ENCODE measurements at places on chromosomes 16 and 17. TPM values are rescaled to one million over a fixed set of nuclear protein-coding genes. Genes with fewer than 3 reads are reported as not detected.
A peak's percentile ranks its signal among the peaks of the same experiment; 100 is the strongest.

DNA sequence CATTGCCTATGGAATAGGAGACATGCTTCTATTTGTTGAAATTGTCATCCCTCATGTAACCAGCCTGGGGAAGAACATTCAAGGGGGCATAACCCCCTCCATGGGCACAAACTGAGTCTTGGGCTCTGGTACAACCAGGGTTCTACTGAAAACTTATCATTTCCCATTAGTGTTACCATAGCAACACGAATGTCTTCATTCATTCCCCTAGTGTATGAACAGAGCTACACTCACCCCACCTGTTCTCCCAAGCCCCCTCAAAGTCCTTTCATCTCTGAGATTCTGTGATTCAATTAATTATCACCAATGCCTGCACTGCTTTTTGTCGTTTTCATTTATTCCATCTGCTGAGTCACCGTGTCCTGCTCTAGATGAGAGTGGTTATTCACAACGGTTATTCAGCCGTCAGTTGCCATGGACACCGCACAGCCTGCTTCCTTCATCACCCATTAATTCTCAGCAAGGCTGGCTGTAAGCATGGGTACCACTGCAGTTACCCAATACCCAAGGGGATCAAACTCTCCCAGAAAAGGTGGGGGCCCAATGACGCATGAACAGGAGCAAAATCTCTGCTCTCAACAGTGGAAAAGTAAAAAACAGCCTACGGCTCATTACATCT lies 1.6 kb upstream of the GAST start:
- peak; percentile 35 for DNase-seq

GRCh38 chr16:76748461-76749348 lies 442.3 kb upstream of the MON1B start:
- no peak for DNase-seq

- no peak for DNase-seq
Observed at GRCh38 chr17:17536702-17537101, 40.5 kb upstream of the RASD1 start.

DNA sequence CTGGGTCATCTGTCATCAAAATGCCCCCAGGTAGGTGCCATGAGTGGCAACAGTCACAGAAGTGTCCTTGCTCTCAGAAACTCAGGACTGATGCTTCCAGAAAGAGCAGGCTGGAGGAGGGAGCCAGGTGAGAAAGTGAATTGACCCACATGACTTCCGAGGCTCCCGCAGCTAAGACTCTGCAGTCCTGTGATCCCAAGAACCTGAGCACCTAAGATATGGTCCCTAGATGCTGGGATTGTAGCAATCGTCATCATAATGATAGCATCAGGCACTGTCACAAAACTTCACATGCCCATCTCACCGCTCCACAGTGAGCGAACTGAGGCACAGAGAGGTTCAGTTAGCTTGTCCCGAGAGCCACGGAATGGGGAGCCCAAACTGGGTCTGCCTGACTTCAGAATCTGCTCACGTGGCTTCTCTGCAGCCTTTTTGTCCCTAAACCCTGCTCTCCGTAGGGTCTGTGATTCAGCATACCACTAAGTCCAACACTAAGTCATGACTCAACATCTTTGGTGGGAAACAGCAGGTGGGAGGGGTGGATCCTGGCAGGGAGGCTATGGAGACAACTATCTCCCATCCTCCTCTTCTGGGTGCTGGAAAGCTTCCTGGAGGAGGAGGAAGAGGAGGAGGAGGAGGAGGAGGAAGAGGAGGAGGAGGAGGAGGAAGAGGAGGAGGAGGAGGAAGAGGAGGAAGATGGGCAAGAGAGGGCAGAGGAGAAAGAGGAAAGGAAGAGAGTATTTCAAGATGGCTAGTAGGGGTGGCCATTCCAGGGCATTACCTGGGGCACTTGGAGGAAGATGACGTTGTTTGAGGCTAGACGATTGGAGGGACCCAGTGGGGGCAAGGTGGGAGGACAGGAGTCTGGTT lies 55.5 kb upstream of the DLX4 start:
- DNase-seq = no peak

GRCh38 chr17:64573214-64573613 lies 66.4 kb downstream of the CEP95 start:
- DNase-seq = no peak

- no peak for DNase-seq
Observed at GRCh38 chr16:74304835-74305176, 8.2 kb downstream of the PSMD7 start.

NRN1L gene
- total RNA-seq = not detected

PPP1R1B gene
- total RNA-seq = not detected

ARL17B gene
- 12.2 TPM for total RNA-seq

Data from endothelial cell of umbilical vein (primary cell).